ENCODE measurements at places on chromosomes 11 and 22.

- no peak for DNase-seq
Observed at GRCh38 chr11:116831790-116832349, 2.2 kb downstream of the APOC3 start.

GRCh38 chr11:132719684-132720083 is 812.6 kb downstream of the OPCML start:
- no peak for DNase-seq

DNA sequence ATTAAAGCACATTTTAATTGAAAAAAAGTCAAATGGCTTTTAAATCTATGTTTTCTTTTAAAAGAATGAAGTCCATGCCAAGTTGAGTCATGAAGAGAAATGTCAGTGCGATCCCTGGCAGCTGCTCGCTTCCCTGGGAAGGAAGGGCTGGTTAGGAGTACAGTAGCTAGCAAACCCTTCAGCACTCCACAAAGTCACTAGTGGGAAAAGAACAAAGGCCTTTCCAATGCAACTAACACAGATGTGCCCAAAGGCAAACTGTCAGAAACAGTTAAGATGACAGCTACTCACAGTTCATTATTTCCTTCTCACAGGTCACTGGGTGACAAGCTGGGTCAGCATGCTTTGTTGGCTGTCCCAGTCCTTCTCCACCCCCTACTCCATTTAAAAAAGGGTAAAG is 308.7 kb downstream of the DCDC1 start:
- DNase-seq: no peak

GRCh38 chr11:127074151-127074761 is 73.7 kb upstream of the KIRREL3 start:
- no peak for DNase-seq

All from HAP-1 (cell line).